Thymus (tissue), 14 donors: ENCODE measurements at places on chromosomes 7 and 10. TPM values are rescaled to one million over a fixed set of nuclear protein-coding genes. Genes with fewer than 3 reads are reported as not detected.

- no peaks in the 10 kb centered on the region for H3K36me3 ChIP-seq
- H3K4me3 ChIP-seq: peak overlapping the region; percentile 94
- H3K27me3 ChIP-seq: peaks cover 28% of the 10 kb centered on the region
- no peak for DNase-seq
- H3K27ac ChIP-seq: peak overlapping the region; percentile 60
- H3K4me1 ChIP-seq: no peaks in the 10 kb centered on the region
Observed at GRCh38 chr10:22315455-22316285, 518 bp upstream of the COMMD3 start.

DNA sequence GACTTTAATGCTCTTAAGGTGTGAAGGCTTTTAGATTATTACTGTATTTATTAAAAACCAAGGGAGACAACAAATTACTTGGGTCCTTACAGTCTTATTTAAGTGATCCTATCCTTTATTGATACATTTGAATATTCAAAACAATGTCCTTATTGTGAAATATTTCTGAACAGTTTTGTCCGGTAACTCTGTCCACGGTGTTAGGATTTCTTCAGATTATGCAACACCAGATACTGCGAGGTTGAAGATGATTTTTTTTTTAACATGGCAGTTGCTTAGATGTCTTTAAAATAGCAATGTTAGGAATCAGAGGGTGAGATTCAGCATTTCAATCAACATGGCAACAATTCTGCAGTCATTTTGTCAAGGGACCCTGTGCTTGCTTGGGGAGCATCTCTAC is 176.5 kb downstream of the CSTF2T start:
- H3K27me3 ChIP-seq: no peaks in the 10 kb centered on the region
- H3K36me3 ChIP-seq: no peaks in the 10 kb centered on the region
- DNase-seq: no peak
- no peak overlapping the region for H3K4me3 ChIP-seq
- no peak overlapping the region for H3K27ac ChIP-seq

GRCh38 chr7:20298486-20298901 is 32.2 kb upstream of the ITGB8 start:
- H3K27ac ChIP-seq: no peak overlapping the region
- H3K4me1 ChIP-seq: no peaks in the 10 kb centered on the region
- H3K36me3 ChIP-seq: no peaks in the 10 kb centered on the region
- H3K4me3 ChIP-seq: no peak overlapping the region

DNA sequence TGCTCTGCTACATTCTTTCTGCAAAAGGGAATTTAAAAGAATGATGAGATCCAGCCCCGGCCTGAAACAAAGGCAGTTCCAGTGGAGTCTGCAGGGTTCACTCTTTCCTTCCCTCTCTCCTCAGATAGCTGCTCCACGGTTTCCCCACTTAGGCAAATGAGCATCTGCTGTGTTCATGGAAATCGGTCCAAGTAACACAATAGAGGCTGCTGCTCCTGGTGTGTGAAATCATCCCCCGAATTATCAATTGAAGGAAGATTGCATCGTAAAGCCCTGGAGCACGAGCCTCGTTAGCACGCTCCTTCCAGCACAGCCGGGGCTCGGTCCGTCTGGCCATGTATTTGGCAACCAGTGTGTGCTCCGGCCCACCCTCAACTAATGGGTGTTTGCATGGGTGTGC is 108.3 kb upstream of the DPP6 start:
- H3K36me3 ChIP-seq: no peaks in the 10 kb centered on the region
- H3K4me1 ChIP-seq: peaks cover 2% of the 10 kb centered on the region
- H3K27ac ChIP-seq: no peak overlapping the region
- H3K4me3 ChIP-seq: no peak overlapping the region
- no peaks in the 10 kb centered on the region for H3K27me3 ChIP-seq

GRCh38 chr10:5508161-5508604 is 8.8 kb upstream of the CALML5 start:
- no peaks in the 10 kb centered on the region for H3K36me3 ChIP-seq
- H3K27me3 ChIP-seq: no peaks in the 10 kb centered on the region
- no peak overlapping the region for H3K4me3 ChIP-seq
- H3K27ac ChIP-seq: no peak overlapping the region
- DNase-seq: no peak
- H3K4me1 ChIP-seq: no peaks in the 10 kb centered on the region

- no peak overlapping the region for H3K4me3 ChIP-seq
- no peaks in the 10 kb centered on the region for H3K36me3 ChIP-seq
- no peak for DNase-seq
- no peak overlapping the region for H3K27ac ChIP-seq
Observed at GRCh38 chr7:4661871-4662270, 20.2 kb upstream of the FOXK1 start.

- H3K27me3 ChIP-seq: no peaks in the 10 kb centered on the region
- no peaks in the 10 kb centered on the region for H3K36me3 ChIP-seq
- H3K4me3 ChIP-seq: no peak overlapping the region
Observed at GRCh38 chr10:59959504-59960018, 53.2 kb upstream of the CCDC6 start.

GRCh38 chr7:36659172-36659516 is 65.2 kb downstream of the AOAH start:
- H3K4me3 ChIP-seq: no peak overlapping the region
- H3K36me3 ChIP-seq: no peaks in the 10 kb centered on the region
- H3K27ac ChIP-seq: no peak overlapping the region
- H3K4me1 ChIP-seq: peaks cover 4% of the 10 kb centered on the region
- DNase-seq: no peak
- H3K27me3 ChIP-seq: no peaks in the 10 kb centered on the region

MOGAT3 gene
- total RNA-seq: not detected

FKBP6 gene
- total RNA-seq: 0.19 TPM

KIAA1217 gene
- 9.7 TPM for total RNA-seq

ARHGEF5 gene
- 1.4 TPM for total RNA-seq

PTN gene
- total RNA-seq: 20.6 TPM

PRF1 gene
- total RNA-seq: 9.1 TPM
